ENCODE measurements at places on chromosomes 12 and 14.

- DNase-seq, result no peak
Measured at GRCh38 chr14:52043690-52044089, 25.2 kb downstream of the NID2 start.

DNA sequence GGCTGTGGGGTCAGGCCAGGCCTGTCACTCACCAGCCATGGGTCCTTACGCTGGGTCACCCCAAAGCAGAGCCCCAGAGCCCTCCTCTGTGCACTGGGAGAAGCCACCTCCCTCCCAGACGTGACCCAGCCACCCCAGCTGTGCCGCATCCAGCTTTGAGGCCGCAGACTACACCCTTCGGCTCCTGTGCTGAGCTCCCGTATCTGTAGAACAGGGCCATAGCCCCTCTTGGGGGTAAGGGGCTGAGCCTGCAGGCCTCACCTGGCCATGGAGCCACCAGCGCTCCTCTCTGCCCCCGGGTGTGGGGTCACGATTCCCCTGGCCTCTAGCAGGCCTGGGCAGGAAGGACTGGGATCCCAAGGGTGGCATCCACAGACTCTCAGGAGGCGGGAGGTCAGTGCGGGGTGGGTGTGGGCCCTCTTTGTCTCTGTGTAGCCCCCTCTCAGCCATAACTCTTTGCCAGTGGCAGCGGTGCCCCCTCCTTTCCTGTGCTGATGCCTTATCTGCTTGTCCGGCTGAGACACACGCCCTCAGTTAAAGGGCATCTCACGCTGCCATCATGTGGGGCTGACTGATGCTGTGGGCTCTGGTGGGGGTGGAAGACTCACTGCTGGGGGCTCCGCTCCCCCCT is 16.3 kb downstream of the ASPG start:
- DNase-seq, result no peak

- no peak for DNase-seq
Measured at GRCh38 chr12:123952037-123952436, 20.6 kb downstream of the CCDC92 start.

GRCh38 chr12:66241061-66242043 is 52.3 kb downstream of the IRAK3 start:
- DNase-seq, result no peak

DNA sequence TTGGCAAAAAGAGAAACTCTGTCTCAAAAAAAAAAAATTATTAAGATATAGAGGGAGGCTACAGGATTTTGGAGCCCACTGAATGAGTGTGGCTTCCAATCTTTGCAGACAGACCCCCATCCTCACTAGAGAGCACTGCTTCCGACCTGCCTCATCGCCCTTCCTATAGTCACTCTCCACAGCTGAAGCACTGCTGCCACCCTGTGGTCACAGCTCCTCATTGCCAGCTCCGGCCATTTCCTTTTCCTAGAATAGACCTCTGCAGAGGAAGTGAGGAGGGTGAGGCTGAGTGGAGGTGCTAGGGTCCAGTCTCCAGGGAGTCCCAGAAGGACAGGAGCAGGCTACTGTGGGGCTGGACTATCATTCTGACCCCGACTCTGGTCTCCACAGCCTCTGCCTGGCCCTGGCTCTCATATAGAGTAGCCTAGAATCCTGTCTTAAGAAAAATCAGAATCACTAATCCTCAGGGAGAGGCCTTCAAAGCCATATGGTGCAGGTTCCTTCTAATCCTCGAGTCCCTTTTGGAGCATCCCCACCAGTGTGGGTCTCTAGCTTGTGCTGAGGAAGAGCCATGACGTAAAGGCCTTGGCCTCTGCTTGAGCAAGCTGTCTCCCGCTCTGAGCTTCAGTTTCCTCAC is 1.4 kb upstream of the NPFF start:
- peak; percentile 39 for DNase-seq

DNA sequence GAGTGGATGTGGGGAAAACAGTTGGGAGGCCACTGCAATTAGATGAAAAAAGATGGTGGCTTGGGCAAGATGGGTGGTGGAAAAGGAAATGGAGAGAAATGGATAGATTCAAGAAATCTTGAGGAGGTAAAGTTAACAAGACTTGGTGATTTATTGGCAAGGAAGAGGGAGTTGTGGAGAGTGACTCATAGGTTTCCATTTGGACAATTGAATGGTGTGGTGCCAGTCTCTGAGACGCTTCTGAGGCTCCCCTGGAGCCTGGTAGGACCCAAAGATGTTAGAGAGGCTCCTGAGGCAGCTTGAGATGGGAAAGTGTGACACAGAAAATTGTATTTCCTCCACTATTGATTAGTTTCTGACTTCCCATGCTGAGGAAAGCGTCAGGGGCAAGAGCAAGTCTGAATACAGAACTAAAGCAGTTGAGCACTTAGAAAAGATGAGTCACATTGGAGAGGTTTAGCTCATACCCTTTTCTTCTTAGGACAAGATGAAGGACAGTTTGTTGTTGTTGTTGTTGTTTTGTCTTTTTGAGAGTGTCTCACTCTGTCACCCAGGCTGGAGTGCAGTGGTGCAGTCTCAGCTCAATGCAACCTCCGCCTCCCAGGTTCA is 4.5 kb downstream of the PRPF40B start:
- DNase-seq, result no peak

DNA sequence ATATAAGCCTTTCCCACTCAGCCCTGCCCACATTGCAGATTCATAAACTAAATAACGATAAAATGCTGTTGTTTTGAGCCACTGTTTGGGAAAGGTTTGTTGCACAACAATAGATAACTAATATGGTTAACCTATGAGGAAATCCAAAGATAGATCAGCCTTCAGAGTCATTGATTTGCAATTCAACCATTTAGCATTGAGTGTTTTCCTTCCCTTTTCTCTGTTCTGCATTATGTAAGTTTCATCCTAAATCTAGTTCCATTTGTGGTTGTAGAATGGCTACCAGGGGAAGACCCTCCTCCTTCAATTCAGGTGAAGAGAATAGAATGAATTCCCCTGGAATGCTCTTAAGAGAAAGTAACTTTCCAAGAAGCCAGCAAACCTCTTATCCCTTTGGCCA is 19.6 kb downstream of the TC2N start:
- DNase-seq, result no peak

GRCh38 chr14:91330856-91331255 is 86.4 kb upstream of the GPR68 start:
- DNase-seq, result no peak

- DNase-seq, result no peak
Measured at GRCh38 chr12:3432868-3433267, 58.1 kb upstream of the PRMT8 start.

DNA sequence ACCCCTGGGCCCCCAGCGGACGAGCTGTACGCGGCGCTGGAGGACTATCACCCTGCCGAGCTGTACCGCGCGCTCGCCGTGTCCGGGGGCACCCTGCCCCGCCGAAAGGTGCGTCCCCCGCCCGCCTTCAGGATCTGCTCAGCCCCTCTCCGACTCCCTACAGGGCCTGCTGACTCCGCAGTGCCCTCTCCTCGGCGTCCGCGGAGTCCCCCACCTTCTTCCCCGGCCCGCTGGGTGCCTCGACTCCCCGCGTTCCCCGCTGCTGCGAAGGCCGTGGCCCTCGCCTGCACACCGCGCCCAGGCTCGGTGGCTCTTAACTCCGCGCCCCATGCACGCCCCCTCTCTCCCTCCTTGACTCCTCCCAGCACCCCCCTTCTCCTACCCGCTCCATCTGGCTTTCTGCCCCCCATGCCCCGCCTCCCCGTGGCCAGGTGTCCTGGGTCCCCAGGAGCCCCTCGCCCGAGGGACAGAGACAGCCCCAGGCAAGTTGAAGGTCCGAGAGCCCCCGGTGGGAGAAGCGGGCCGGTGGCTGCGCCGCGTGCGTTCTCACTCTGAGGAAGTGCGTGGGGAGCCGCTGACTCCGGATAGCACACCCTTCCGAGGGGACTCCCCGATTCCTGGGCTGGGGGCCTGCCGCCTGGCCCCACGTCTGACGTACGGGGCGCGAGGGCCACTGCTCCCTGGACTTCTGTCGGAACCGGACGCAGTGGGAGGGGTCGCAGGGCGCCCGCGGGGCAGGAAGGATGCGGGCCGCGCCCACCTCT is 594 bp downstream of the TAMALIN start:
- no peak for DNase-seq

GRCh38 chr12:31589598-31589903 is 1.4 kb downstream of the DENND5B start:
- no peak for DNase-seq

- no peak for DNase-seq
Measured at GRCh38 chr14:42869681-42870080, 1263.0 kb downstream of the LRFN5 start.

DNA sequence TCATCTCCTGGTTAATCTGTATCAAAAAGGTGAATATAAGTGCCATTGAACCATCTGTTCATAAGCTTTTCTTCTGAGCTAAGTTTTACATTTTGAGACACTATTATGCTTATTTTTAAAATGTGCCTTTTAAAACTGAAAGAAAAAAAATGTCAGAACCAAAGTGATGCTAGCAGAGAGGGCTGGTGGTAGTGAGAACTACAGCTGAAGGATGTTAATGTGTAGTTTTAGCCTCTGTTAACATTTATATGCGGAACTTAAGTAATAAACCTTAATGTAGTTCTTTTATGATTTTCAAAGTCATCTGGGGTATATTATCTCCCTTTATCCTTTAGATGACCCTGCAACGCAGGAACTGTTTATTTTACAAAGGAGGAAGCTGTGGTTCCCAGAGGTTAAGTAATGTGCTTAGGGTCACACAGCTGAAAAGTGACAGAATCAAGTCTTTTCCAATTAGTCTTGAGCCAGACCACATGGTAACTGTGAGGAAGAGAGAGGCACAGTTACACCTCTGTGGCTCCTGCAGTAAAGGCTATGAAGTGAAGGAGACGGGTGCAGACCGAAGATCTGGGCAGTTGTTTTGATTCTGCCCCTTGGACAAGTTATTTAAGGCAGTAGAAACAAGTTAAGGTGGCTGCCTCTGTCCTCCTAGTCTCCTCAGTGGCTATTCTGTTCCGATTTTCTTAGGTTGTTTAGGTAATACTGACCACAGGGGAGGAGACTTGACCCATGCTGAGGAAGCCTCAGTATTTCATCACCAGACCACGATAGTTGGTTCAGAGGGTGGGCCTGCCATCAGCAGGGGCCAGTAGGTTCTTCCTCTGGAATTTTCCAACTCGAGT is 23.9 kb downstream of the GNG2 start:
- DNase-seq, result no peak

GRCh38 chr12:846421-846820 is 94.0 kb downstream of the WNK1 start:
- no peak for DNase-seq

DNA sequence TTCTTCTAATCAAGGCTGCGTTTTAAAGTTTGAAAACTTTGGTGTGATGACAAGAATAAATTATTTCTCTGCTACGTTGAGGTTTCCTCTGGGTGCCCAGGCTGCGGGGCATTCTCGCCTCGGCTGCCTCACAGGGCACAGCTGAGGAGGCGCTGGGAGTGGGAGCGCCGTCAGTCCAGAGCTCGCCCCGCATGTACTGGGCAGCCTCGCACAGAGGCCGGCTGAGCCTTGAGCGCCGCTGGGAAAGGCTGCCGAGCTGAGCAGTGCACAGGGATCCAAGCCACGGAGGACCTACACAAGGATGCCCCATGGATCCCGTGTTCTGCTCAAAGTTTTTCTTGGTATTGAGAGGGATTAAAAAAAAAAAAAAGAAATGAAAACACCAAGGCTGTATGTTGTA is 11.6 kb downstream of the RFX4 start:
- DNase-seq, result no peak

DNA sequence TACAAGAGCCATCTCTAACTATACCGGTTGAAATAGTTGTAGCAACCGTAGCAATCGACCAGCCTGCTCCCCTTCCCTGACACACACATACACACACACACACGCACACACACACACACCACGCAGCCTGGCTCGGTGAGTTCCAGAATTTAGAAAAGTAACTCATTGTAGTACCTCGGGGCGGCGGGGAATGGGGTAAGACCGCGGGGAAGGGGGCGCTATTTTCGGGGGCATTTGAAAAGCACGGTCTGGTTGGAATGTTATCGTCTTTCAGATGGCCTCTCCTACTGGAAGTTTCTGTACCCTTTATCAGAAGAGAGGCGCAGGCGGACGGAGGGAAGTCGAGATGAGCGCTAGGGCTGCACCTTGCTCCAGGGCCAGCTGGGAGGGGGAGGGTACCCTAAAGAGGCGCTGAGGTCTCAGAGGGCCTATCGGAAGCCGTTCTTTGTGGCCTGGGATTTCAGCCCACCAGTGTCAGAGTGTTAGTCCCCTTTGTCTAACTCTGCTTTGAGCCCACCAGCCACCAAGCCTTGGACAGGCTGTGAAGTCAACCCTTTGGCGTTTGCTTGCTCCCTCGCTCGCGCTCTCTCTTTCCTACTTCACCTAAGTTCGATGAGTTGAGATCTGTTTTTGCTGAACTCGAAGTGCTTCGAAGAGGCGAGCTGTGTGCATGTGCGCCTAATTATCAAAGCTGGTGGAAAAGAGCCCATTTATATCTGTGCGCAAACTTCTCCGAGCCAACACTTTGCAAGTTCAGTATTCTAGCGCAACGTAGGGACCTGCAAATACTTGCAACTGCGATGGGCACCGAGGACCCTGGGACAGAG is 837 bp downstream of the COL2A1 start:
- no peak for DNase-seq

DNA sequence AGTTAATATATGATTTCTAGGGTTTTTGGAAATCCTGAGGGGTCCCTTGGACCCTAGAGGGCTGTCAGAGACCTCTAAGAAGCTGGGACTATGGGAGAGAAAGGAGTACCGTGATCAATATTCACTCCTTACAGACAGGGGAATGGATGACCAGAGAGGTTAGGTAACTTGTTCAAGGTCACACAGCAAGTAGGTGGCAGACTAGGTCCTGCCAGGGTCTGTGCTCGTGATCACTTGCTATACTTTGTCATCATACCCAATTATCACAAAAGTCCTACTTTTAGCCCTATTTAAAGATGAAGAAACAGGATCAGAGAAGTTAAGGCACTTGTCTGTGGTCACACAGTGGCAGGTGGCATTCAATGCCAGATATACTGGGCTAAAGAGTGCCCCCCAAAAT is 42.9 kb downstream of the WSCD2 start:
- DNase-seq, result no peak

GRCh38 chr14:101776344-101776743 is 14.8 kb downstream of the PPP2R5C start:
- DNase-seq, result no peak

DNA sequence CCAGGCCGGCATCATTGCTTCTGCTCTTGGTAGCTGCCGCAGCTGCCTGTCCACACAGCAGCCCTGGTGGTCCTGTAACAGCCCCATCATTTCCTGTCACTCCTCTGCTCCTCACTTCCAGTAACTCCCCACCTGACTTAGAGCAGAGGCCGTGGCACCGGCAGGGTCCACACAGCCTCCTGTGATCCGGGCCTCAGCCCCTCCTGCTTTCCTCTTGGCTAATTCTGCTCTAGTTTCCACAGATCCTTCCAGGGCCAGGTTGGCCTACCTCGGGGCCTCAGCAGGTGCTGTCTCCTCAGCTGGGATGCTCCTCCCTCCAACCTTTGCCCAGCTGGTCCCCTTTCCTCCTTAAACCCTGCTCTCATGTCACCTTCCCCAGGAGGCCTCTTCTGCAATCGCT is 80.2 kb downstream of the FZD10 start:
- DNase-seq, result no peak

- peak; percentile 25 for DNase-seq
Measured at GRCh38 chr12:54191550-54192022, 2.8 kb upstream of the SMUG1 start.

- no peak for DNase-seq
Measured at GRCh38 chr14:51382506-51382905, 142.5 kb downstream of the TMX1 start.
